Endothelial cell (in vitro differentiated cells): ENCODE measurements at places on chromosomes 5 and 9.

GRCh38 chr9:17480966-17481365 lies 97.9 kb upstream of the SH3GL2 start:
- no peaks in the 10 kb centered on the region for H3K27me3 ChIP-seq
- H3K27ac ChIP-seq = no peak overlapping the region
- H3K36me3 ChIP-seq = no peaks in the 10 kb centered on the region
- H3K4me3 ChIP-seq = no peak overlapping the region

DNA sequence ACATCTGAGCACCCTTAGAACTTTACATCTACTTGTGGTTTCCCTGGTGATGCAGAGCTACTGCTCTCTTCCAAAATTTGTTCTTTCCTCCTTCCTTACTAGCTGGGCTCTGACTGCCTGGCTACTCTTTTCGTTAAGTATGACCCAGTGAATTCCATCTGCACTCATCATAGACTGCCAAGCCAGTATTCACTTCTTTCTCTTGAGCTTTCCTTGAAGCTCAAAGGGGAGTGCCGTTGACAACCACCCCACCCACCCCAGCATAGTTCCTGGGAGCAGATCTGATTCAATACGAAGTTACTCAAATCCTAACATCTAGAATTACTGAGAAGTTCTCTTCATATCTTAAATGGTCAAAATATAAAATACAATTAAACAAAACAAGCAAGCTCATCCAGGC lies 190.5 kb downstream of the ADAMTS12 start:
- no peaks in the 10 kb centered on the region for H3K27me3 ChIP-seq
- no peak overlapping the region for H3K27ac ChIP-seq
- no peaks in the 10 kb centered on the region for H3K36me3 ChIP-seq
- no peak overlapping the region for H3K4me3 ChIP-seq

DNA sequence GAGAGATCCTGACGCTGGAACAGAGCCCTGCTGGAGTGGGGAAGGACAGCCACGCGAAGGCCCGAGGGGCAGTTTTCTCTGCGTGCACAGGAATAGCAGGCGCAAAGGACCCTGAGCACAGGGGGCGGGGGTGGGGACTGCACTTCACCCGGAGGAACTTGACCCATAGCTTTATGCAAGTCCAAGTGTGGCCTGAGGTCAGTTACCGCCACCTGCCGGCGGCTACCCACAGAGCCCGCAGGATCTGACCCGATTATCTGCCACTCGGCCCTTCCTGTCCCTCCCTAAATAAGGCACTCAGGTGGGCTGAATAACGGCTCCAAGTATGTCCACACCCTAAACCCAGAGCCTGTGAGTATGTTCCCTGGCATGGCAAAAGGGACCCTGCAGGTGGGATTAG lies 65.4 kb upstream of the FCN1 start:
- H3K4me3 ChIP-seq = no peak overlapping the region
- peaks cover 3% of the 10 kb centered on the region for H3K27me3 ChIP-seq
- H3K4me1 ChIP-seq = no peaks in the 10 kb centered on the region
- H3K27ac ChIP-seq = no peak overlapping the region
- peaks cover 4% of the 10 kb centered on the region for H3K36me3 ChIP-seq

- H3K27ac ChIP-seq = no peak overlapping the region
- no peaks in the 10 kb centered on the region for H3K27me3 ChIP-seq
- no peaks in the 10 kb centered on the region for H3K36me3 ChIP-seq
- no peak for DNase-seq
- H3K4me3 ChIP-seq = no peak overlapping the region
Measured at GRCh38 chr5:41356786-41357185, 143.5 kb upstream of the C6 start.

DNA sequence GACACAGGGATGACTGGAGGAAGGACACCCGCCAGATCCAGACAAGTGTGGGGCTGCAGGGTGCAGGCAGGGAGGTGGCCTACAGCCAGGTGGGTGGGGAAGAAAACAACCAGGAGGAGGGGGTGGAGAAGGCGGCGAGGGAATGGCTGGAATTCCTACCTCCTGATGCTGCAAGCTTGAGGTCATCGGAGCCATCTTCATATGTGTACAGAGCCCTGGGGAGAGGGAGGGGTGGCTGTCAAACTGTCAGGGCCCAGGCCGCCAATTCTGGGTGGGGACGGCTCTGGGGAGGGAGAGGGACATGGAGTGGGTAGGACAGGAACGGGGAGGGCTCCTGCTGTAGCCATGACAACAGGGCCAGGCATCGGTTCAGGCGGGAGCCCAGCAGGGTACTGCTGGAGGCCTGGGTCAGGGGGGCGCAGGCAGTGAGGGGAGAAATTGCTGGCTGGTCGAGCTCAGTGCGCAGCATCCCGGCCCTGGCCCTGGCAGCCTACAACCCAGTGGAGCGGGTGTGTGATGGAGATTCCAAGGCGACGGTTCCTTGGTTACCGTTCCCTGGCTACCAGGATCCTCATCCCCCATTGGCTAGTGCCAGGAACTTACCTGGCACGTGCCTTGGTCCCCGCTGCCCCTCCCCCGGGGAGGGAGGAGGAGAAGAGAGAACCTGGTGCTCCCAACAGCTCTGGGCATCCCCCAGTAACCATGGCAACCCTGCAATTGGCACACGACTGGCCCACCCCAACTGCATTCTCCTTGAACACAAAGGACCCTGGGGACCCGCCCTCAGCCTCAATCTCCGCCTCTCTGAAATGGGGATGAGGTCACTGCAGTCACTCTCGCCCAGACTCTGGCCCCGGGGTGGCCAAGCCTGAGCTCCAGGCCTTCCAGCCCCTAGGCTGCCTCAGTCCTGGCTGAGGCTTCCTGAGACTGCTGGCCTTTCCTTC lies 4.5 kb downstream of the DBN1 start:
- H3K4me3 ChIP-seq = peak overlapping the region; percentile 31
- H3K27me3 ChIP-seq = peaks cover 28% of the 10 kb centered on the region
- H3K4me1 ChIP-seq = peaks cover 25% of the 10 kb centered on the region
- DNase-seq = no peak

- no peaks in the 10 kb centered on the region for H3K36me3 ChIP-seq
- H3K27me3 ChIP-seq = no peaks in the 10 kb centered on the region
- H3K4me3 ChIP-seq = no peak overlapping the region
- no peak overlapping the region for H3K27ac ChIP-seq
Measured at GRCh38 chr9:109335929-109336328, 15.1 kb upstream of the EPB41L4B start.

GRCh38 chr9:16370647-16371046 lies 499.8 kb downstream of the BNC2 start:
- no peaks in the 10 kb centered on the region for H3K36me3 ChIP-seq
- H3K4me3 ChIP-seq = no peak overlapping the region
- no peak for DNase-seq
- H3K27ac ChIP-seq = no peak overlapping the region
- peaks cover 5% of the 10 kb centered on the region for H3K27me3 ChIP-seq

DNA sequence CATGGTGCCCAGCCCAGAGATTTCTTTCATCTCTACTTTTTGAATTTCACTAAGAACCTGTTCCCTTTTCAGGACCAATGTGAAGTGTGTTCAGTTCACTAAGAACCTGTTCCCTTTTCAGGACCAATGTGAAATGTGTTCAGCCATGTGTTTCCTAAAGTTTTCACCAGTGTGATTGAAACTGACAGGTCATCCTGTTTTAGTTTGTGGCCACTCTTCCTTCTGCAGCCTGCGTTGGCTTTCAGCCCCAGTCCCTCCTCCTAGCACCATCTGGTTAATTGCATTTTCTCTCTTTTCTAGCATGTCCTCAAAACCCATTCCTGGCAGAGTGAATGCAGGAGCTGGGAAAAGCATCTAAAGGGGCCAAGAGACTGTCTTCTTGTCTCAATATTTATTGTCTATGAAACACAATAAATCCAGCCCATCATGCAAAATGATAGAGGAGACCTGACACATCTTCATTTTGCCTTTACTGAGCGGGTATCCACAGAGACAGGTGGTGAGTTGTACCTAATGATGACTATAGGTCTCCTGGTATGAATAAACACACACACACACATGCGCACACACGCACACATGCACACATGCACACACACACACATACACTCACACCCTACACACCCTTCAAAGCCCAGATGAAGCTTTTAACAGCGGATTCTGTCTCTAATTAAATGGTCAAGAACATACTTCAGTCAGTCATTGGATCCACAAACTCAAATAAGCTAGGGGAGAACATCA lies 6.1 kb upstream of the PANK3 start:
- H3K27me3 ChIP-seq = peaks cover 8% of the 10 kb centered on the region
- peaks cover 1% of the 10 kb centered on the region for H3K4me1 ChIP-seq
- no peak for DNase-seq

- H3K36me3 ChIP-seq = no peaks in the 10 kb centered on the region
- no peak for DNase-seq
- peaks cover 7% of the 10 kb centered on the region for H3K27me3 ChIP-seq
- peak overlapping the region; percentile 76 for H3K27ac ChIP-seq
- H3K4me1 ChIP-seq = peaks cover 26% of the 10 kb centered on the region
Measured at GRCh38 chr5:155313518-155313917, 300.0 kb downstream of the KIF4B start.

DNA sequence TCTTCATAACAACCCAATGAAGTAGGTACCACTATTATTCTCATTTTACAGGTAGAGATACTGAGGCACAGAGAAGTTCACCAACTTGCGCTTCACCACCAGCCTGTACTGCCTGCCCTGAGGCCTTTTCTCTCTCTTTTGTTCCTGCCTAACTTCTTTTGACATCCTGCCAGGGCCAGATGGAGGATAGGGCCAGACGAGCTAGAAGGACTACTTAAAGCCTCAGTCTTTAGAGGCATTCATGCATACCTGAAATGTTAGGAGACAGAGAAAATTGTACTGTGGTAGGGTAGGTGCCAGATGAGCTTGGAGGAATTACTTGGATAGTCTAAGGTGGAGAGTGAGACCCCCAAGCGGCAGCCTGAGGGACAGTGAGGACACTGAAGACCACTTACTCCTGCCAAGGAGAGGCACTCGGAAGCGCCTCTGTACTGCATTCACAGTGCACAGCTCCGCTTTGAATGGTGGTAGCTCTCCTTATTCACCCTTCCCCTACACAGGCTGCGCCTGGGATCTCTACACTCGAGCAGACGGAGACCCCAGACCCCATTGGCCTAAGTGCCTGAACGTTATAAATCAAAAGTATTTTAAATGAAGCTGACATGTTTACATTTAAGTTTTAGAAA lies 6.2 kb upstream of the ORM1 start:
- no peaks in the 10 kb centered on the region for H3K4me1 ChIP-seq
- DNase-seq = no peak
- H3K36me3 ChIP-seq = peaks cover 6% of the 10 kb centered on the region
- H3K4me3 ChIP-seq = no peak overlapping the region
